ENCODE measurements at places on chromosomes 5 and 9.

GRCh38 chr5:69001627-69002026 lies 92.2 kb upstream of the SLC30A5 start:
- DNase-seq, result no peak

DNA sequence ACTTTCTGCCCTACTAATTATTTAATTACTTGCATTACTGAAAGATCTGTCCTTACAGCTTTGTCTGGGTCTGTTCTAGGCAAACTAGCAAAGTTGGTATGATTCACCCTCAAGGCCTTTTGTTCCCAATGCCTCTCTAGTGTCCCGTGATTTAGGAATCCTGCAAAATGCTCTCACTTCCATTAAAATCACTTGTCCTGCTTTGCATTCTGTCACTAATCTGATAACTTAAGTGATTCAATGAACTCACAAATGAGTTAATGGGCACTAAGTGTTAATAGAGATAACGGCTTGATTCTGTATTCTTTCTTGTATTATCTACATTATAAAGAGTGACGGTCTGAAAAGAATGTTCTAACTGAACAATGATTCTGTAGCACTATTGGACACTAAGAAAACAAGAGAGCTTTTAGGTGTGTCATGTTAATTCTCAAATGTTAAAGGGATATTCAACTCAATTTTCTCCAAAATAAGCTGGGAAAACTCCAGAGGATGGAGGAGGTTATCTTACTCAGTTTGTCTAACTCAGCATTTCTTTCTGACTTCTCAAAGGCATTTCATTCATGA lies 697.3 kb downstream of the CETN3 start:
- DNase-seq, result no peak

GRCh38 chr5:32646061-32646969 lies 61.0 kb downstream of the SUB1 start:
- no peak for DNase-seq

DNA sequence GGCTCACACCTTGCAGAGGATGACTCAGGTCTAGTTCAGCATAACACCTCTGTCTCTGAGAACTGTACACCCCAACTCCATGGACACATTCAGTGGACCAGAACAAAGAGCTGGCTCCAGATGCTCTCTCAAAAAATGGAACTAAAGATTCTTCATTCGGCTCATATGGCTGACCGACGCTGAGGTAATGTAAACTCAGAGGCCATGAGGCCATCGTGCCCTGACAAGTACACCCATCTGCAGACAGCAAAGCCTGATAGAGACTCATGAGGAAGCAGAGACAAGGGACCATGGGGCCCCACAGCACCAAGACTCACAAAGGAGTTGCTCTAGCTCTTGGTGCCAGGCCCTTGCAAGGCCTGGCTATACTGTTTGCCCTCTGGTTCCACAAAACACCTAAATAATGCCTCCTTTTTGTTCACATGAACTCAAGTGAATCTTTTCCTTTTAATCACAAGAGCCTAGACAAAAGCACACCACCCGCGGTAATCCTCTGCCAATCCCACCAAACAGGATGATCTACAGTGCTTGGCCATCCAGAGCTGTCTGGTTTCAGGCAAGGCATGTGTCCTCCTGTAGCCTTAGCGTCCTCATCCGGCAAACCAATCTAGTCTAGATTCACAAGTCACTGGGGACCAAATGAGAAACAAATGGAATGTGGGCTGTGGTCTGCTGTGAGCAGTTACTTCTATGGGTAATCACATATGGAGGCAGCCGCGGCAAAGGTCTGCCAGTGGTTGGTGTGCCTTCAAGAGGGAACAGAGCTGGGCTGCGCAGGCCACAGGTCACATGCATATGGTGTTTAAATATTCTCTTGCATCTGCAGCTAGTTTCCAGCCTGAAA lies 22.7 kb downstream of the MED27 start:
- DNase-seq, result no peak

- DNase-seq, result no peak
These were observed 15.5 kb downstream of the C5orf15 start for GRCh38 chr5:133952729-133953567.

GRCh38 chr5:61598126-61598525 lies 266.1 kb downstream of the ZSWIM6 start:
- no peak for DNase-seq

DNA sequence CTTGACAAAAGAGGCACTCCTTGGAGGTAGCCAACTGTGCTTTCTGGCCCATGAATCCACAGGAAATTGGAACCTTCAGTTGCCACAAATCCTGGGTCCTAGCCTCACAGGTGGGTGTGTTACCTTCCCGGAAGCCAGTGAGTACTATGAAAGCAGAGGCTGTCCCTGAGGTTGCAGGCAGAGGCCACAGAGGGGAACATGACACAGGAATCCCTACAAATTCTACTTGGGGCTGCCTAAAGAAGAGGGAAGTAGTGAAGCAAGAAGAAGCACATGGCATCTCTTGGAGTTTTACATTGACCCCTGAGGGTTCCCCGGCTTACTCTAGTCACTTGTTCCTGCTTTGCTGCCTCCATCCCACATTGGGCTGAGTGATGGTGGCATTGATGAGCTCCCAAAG lies 2.6 kb downstream of the SLC22A5 start:
- no peak for DNase-seq

DNA sequence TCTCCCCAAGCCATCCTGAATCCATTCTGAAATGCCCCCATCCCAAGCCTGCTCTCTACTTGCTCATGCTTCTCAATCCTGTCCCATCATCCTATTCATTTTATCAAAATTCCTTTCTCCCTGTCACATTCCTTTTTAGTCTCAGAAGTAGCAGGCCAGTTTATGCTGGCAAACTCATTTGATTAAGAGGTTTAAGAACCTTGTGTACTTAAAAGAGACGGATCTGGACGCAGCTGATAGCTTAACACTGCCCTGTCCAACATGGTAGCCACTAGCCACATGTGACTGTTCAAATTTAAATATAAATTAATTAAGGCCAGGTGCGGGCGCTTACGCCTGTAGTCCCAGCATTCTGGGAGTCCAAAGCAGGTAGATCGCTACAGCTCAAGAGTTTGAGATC lies 5.6 kb upstream of the KCNV2 start:
- no peak for DNase-seq

- no peak for DNase-seq
These were observed 257.9 kb downstream of the RASEF start for GRCh38 chr9:82805027-82805426.

DNA sequence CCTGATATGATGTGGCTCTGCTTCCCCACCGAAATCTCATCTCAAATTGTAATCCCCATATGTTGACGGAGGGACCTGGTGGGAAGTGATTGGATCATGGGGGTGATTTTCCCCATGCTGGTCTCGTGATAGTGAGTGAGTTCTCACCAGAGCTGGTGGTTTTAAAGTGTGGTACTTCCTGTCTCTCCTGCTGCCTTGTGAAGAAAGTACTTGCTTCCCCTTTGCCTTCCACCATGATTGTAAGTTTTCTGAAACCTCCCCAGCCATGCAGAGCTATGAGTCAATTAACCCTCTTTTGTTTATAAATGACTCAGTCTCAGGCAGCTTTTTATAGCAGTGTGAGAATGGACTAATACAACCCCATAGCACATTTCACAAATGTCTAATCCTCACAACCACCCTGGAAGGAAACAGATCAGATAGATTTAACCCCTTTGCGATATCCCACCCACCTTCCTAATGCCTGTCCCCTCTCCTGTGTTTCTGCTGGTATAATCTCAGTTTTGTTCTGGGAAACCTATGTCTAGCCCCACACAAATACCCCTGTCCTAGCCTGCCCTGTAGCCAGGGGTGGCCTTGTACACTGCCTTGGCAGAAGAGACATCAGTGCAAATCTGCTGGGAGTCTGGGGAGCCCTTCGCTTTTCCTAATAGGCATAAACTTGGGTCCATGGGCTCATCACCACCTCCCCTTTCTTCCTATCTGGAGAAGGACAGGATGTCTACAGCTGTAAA lies 157.0 kb upstream of the RAI14 start:
- no peak for DNase-seq

DNA sequence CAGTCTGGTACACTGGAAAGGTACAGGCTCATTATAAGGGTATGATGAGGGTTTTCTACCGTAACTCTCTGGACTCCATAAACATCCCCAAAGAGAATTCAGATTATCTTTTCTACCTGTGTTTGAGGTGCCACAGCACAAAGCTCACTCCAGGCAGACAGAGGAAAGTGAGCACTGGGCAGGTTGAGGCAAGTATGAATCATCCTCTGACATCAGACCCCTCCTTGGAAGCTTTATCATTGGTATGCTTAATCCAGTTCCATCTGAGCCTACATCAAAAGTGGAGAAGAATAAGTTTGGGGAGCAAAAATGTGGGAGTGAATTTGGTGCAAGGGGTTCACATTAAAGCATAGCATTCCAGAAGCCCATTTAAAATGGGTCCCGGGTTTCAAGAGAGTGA lies 21.7 kb downstream of the C9orf152 start:
- DNase-seq, result no peak

- no peak for DNase-seq
These were observed 35.1 kb upstream of the ZFYVE16 start for GRCh38 chr5:80372780-80373179.

DNA sequence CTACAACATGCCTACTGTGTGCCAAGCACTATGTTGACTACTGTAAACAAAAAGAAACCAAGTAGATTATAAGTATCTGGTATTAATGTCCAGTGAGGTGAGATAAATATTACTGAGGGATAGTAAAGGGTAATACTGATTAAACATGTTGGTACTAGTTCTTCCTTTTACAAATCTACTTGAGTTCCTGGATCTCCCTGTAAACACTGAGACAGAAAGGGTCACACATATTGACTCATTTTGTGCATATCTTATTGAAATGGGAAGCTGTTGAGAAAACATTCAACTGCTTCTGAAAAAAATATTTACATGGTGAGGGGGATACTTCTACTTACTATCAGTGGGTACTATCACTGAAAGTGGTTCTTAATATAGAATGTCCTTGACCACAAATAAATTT lies 24.3 kb downstream of the EFNA5 start:
- DNase-seq, result no peak

- DNase-seq, result no peak
These were observed 74.6 kb downstream of the GOLPH3 start for GRCh38 chr5:32099486-32100035.

DNA sequence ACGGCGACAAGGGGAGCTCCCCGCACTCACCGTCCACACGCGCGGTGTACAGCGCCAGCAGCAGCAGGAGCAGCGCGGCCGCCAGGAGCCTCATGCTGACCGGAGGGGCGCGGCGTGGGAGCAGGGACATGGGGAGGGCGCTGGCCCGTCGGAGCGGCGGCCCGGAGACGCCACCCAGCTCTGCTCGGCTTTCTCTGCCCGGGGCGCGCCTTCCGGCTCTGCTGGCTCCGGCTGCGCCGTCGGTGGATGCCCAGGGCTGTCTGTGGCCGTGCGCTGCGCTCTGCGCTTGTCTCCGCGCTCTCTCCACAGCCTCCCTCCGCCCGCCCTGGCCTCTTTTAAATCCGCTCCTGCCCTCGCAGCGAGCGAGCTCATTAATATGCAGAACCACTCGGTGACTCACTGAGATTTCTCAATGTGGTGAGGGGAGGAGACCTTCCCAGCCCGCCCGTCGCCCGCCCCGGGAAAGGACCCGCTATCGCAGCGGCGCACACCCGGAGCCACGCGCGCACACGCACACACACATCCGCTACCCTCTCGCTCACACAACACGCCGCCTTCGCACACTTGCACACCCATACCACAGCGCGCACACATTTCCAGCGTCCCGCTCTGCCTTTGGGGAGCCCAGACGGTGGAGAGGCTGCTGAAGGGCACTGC lies at the start of gene CXCL14:
Gene CXCL14 (minus strand): TSS at position 307 of the 657 bp plus-strand sequence. CDS start 213 bp downstream, at position 94.
- no peak for DNase-seq

GRCh38 chr5:172707285-172708182 lies 63.5 kb downstream of the DUSP1 start:
- no peak for DNase-seq

DNA sequence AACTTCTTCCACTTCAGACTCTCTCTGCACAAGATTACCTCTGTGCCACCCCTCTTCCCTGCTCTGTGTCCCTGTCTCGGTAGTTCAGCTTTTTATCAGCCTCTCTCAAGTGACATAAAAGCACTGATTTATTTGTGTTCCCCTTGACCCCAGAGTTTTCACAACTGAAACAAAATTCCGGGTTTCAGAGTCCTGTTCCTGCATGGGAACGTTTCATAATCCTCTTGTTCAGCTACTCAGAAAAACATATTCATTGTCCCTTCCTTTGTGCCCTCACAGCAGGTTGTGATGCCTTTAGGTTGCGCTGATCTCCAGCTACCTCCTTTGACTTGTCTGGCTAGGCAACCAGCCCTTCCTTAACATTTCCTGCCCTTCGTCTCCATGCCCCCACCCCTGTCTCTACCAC lies 13.7 kb upstream of the ITGA1 start:
- no peak for DNase-seq

GRCh38 chr5:125813221-125813974 lies 609.8 kb upstream of the GRAMD2B start:
- DNase-seq, result no peak

DNA sequence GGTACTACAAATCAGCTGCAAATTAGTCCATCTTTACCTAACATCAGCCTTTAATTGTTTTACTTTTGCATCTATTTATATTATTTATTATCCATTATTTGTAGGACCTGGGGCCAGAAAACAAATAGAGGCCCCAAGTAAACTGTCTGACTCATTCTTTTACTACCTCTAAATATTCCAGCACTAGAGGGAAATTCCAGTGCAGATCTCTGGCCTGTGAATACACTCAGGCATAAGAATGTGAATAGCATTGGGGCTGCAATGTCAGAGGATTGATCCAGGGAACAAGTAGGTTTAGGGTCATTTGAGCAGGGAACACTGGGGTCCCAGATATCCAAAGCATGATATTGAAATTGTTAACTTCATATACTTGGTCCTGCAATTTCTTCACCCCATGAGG lies 176.6 kb upstream of the TYRP1 start:
- DNase-seq, result no peak

- DNase-seq, result no peak
These were observed 76.2 kb downstream of the STK10 start for GRCh38 chr5:172111852-172112225.

- DNase-seq, result no peak
These were observed 85.6 kb upstream of the SLC44A1 start for GRCh38 chr9:105158898-105159297.

- no peak for DNase-seq
These were observed 657.5 kb upstream of the DMAC1 start for GRCh38 chr9:8457055-8457454.

- no peak for DNase-seq
These were observed 41.5 kb downstream of the MEGF10 start for GRCh38 chr5:127331890-127332649.

- no peak for DNase-seq
These were observed 42.4 kb downstream of the TRIO start for GRCh38 chr5:14185326-14186058.

Data from activated effector memory CD4-positive, alpha-beta T cell treated with Interleukin-2 at 50 U/mL for 16 hours (primary cell).